Tibial nerve (tissue), 4 donors: ENCODE measurements at places on chromosomes 5 and 9. TPM values are rescaled to one million over a fixed set of nuclear protein-coding genes. Genes with fewer than 3 reads are reported as not detected.

DNA sequence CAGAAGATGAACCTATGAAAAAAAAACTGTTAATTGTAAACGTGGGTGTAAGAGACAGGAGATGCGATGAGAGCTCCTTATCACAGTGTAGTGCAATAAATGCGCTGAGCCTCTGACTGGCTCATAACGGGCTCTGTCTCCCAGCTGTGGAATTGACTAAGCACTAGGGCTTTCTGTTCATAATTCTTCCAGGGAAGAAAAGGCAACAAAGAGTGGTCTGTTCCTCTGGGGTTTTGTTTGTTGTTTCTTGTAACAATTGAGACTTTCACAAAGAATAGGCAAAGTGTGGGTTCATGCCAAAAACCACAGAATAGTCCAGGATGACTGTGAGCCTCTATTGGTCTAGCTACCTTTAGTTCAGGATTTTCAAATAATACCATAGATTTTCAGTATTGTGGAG lies 39.4 kb downstream of the UBE2QL1 start:
- H3K27ac ChIP-seq = no peak overlapping the region
- H3K36me3 ChIP-seq = no peaks in the 10 kb centered on the region
- no peaks in the 10 kb centered on the region for H3K27me3 ChIP-seq
- no peak overlapping the region for H3K4me3 ChIP-seq
- no peaks in the 10 kb centered on the region for H3K4me1 ChIP-seq

Gene PPP1R26
- total RNA-seq = 10.5 TPM

DNA sequence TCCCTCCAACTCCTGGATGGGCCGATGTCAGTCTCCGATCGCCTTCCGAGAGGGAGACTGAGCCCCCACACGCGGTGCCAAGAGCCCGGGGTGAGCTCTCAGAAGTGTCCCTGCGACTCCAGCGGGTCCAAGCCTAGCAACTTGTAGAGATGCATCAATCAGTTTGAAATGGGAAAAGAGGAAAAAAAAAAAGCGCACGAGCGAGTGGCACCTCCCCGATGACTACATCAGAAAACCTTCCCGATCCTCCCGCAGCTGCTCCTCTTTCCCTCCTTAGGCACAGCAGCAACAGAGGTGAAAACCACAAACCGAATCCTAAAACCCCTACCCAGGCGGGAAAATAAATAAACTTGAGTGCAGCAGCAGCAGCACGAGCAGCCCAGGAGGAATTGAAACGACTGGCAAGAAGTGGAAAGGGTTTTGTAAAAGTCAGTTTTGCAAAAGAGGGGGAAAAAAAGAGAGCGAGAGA lies 1.0 kb upstream of the EFNA5 start:
- H3K36me3 ChIP-seq = no peaks in the 10 kb centered on the region
- peaks cover 41% of the 10 kb centered on the region for H3K4me1 ChIP-seq
- DNase-seq = no peak
- no peaks in the 10 kb centered on the region for H3K27me3 ChIP-seq

DNA sequence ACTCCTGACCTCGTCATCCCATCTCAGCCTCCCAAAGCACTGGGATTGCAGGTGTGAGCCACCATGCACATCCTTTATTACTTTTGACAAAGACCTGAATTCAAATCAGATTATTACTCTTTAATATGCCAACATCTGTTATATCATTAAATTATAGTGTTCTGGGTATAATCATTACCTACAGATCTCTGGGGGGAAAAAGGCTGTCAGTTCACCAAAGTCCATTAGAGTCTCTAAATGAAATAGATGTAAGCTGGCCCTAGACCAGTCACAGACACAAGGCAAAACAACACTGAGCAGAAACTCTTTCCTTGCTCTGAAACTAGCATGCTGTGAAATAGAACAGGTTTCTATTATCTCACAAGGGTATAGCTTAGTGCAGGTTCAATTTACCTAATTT lies 21.6 kb upstream of the TRIO start:
- no peaks in the 10 kb centered on the region for H3K36me3 ChIP-seq
- H3K27me3 ChIP-seq = no peaks in the 10 kb centered on the region
- no peak overlapping the region for H3K4me3 ChIP-seq

DNA sequence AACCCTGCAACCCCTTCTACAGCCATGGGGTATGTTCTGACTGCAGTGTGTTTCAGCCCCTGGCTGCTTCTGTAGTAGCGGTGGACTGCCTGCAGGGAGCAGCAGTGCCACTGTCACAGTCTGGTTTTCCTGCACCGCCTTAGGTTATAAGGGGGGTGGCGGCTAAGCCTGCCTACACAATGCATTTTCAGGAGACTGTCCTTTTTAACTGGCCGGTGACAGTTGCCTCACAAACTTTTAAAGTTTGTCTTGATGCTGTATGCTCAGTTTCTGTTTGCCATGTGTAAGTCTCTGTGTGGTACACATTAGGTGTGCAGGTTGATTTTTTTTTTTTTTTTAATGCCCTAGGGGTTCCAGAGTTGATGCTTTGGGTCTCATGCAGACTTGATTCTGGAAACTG lies 53.0 kb downstream of the NUP214 start:
- no peaks in the 10 kb centered on the region for H3K27me3 ChIP-seq
- peak; percentile 72 for DNase-seq
- H3K36me3 ChIP-seq = peaks cover 10% of the 10 kb centered on the region
- no peak overlapping the region for H3K27ac ChIP-seq
- H3K4me3 ChIP-seq = no peak overlapping the region
- H3K4me1 ChIP-seq = no peaks in the 10 kb centered on the region
